ENCODE measurements at places on chromosomes 2 and 18.

DNA sequence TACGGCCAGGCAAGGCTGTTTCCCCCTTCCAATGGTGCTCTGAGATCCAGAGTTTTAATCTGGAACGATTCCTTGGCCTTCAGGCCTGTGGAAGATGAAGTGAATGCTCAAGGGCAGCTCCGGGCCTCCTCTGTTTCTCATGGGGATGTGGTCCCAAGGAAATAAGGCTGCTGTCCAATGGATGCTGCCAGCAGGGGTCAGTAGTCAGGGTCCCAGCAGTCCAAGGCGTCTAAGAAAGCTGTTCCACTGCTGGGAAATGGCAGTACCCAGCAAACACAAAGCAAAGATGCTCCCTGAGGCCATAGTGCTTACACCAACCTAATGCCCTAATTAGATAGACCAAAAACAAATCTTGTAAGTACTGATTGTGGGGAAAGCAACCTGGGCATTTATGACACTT, 12.5 kb downstream of the NMS start:
- DNase-seq, result no peak

- DNase-seq, result no peak
Measured at GRCh38 chr2:43605079-43605655, 9.3 kb upstream of the THADA start.

DNA sequence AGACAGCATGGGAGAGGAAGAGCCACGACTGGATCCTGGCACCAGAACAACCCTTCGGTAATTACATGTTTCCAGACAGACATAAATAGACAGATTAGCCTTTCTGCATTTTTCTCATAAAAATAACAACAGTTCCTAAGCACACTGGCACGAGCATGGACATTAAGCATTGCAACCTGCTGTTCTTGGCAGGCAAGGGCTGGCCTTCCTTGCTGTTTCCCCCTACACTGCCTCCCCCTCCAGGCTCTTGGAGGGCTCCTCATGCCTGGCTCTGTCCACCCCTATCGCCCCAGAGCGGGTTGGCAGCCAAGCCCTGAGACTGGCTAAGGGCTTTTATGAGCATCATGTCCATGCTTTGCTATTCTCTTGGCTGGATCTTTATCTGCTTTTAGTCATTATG, 89.6 kb downstream of the TTC32 start:
- no peak for DNase-seq

DNA sequence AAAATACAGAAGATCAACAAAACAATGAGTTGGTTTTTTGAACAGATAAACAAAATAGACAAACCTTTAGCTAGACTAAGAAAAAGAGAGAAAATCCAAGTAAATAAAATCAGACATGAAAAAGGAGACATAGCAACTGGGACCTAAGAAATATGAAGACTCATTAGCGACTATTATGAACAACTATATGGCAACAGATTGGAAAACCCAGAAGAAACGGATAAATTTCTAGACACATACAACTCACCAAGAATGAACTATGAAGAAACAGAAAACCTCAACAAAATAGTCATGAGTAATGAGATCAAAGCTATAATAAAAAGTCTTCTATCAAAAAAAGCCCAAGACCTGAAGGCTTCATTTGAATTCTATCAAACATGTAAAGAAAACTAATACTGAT, 59.3 kb downstream of the EPB41L3 start:
- DNase-seq, result no peak

DNA sequence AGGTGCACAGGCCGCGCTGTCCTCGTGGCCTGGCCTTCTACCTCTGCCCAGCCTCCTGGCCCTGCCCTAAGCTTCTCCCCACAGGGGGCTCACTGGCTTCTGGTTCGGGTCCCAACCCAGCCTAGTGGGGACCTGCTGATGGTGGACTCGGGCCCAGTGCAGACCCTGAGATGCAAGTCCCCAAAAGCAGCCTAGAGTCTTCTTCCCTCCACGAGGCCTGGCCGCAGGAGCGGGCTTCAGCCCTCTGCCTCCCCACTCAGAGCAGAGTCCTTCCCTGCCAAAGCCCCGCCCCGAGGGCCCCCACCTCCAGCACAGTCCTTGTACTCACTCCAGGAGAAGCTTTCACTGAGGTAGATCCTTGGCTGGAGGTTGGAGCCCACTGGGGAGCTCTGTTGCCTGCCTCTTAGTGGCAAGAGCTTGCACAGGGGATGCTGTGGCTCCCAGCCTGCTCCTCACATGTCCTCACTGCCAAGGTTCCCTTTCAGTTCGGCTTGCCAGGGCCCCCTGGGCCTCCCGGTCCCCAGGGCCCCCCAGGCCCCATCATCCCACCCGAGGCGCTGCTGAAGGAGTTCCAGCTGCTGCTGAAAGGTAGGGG, 3.6 kb downstream of the ERFE start:
- DNase-seq, result no peak

DNA sequence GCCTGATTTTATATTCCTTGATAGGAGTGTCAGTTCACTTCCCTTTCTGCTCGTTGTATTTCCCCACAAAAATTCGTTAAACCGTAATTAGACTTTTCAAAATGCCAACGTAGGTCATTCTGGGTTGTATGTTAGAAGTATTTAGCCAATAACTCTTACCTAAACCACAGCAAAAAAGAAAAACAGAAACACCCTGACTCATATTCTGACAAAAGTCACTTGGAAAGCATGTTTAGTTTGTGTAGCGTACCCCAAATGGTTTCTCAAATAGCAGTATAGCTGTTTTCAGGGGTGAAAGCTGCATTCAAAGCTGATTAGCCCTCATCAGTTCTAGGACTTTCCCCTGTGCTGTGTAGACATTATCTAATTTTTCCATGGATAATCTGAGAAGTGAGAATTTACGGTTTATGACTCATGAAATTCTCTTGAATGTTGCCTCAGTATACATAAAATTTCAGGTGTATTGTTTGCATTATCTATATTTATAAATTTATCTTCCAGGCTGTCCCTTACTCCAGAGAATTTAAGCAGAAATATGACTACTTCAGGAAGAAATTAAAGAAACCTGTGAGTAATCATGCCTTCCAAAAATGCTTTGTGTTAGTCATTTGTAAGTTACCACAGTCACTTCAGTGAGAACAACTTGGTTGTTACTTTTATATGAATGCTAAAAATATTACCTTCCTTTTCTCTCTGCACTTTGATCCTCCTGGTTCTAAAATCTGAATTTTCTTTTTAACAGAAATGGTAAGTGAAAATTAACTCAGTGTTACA, 264.9 kb downstream of the ALPK2 start:
- DNase-seq, result no peak

GRCh38 chr2:217068677-217069250, 208.9 kb upstream of the TNP1 start:
- DNase-seq, result no peak

DNA sequence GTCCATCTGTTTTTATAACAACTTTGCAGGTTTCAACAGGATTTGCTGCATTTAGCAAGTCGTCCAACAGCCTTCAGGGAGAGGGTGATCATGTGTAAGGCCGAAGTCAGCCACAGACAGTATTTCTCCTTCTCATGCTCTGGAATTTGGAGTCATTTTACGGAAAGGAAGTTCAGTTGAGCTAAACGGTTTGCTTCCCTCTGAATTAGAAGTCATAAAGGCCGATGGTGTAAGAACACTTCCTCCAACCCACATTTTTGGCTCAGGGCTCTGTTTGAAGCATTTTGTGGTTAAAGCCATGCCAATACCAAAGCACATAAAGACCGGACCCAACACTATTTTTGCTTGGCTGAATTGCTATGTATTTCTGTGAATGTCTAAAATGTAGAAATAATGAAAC, 129.5 kb downstream of the TMEM182 start:
- no peak for DNase-seq

GRCh38 chr2:238523158-238524110, 96.7 kb downstream of the ASB1 start:
- DNase-seq, result no peak

GRCh38 chr2:46984040-46984439, 68.4 kb upstream of the MCFD2 start:
- DNase-seq, result no peak

GRCh38 chr2:59754011-59754735, 799.3 kb downstream of the BCL11A start:
- no peak for DNase-seq

GRCh38 chr18:39793609-39794008, 2161.4 kb upstream of the PIK3C3 start:
- DNase-seq, result no peak

DNA sequence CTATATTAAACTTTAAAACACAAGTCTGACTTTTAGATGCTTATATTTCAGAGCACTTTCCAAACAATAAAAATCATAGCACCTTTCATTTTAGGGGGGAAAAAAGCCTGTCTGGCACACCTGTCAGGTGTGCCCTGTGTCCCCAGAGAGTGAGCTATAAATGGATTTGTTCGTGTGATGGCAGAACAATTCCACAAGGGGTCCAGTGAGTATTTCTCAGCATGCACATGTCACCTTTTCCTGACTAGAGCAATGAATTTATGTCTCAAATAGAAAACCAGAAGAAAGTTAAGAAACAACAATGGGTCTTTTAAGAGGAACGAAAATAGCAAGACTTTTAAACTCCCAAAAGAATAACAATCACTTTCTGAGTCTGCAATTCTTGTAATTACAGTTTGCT, 55.9 kb downstream of the ACVR1C start:
- no peak for DNase-seq

GRCh38 chr2:211479536-211480150, 923.2 kb downstream of the CPS1 start:
- no peak for DNase-seq

DNA sequence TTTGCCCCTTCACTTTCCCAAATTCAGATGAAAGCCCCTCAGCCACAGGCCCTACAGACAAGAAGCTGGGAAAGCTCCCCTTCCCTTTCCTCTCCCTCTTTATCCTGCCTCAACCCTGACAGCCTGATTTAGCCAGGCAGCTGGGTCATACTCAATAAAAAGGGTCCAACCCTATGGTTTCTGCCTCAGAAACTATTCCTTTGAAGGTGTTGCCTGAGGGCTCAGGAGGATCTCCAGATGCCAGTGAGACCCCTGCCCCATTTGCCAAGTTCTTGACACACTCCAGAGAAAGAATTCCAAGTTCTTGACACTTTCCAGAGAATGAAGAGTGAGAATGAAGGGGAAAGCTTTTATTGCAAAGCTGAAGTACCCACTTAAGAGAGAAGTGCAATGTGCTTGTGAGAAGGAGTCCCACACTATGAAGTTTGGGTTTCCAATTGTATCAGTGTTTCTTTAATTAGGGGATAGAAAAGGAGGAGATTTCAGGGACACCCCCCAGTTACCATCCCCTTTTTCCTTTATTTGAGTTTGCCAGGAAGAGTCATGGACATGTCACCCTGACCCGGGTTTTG, 576.2 kb downstream of the METTL4 start:
- DNase-seq, result no peak

Data from T-helper 22 cell (primary cell).